ENCODE measurements at places on chromosomes 2 and 18. TPM values are rescaled to one million over a fixed set of nuclear protein-coding genes. Genes with fewer than 3 reads are reported as not detected.

OTX1 gene
- not detected for total RNA-seq

L3MBTL4 gene
- total RNA-seq: 0.11 TPM

MRPS9 gene
- total RNA-seq: 41.0 TPM

PLCL1 gene
- total RNA-seq: 1.7 TPM

ZNF385B gene
- total RNA-seq: not detected

ADAM23 gene
- 1.3 TPM for total RNA-seq

NGEF gene
- 1.5 TPM for total RNA-seq

ZEB2 gene
- 7.5 TPM for total RNA-seq

RABL2A gene
- total RNA-seq: 12.3 TPM

SFTPB gene
- total RNA-seq: not detected

ABHD3 gene
- 14.3 TPM for total RNA-seq

MROH2A gene
- not detected for total RNA-seq

CD8B2 gene
- total RNA-seq: 0.09 TPM

ACVR1C gene
- total RNA-seq: 1.7 TPM

CRYGD gene
- total RNA-seq: not detected

CRIM1 gene
- total RNA-seq: 3.9 TPM

CPLX4 gene
- not detected for total RNA-seq

RIF1 gene
- total RNA-seq: 67.1 TPM

TMEM163 gene
- not detected for total RNA-seq

ELOA2 gene
- total RNA-seq: not detected

DLGAP1 gene
- total RNA-seq: 0.14 TPM

SANBR gene
- total RNA-seq: 3.0 TPM

PNPT1 gene
- 41.1 TPM for total RNA-seq

MOCOS gene
- 0.11 TPM for total RNA-seq

CGREF1 gene
- 6.4 TPM for total RNA-seq

SMIM21 gene
- total RNA-seq: not detected

PIKFYVE gene
- total RNA-seq: 19.3 TPM

TMEM17 gene
- 0.25 TPM for total RNA-seq

FEV gene
- not detected for total RNA-seq

PROC gene
- not detected for total RNA-seq

SMPD4 gene
- 78.6 TPM for total RNA-seq

KRCC1 gene
- 11.5 TPM for total RNA-seq

HOXD9 gene
- not detected for total RNA-seq

ICA1L gene
- total RNA-seq: 8.2 TPM

CBLN2 gene
- total RNA-seq: not detected

GALNT14 gene
- 0.48 TPM for total RNA-seq

ARHGEF33 gene
- 0.39 TPM for total RNA-seq

GPR39 gene
- total RNA-seq: not detected

ANKRD23 gene
- 5.3 TPM for total RNA-seq

HNMT gene
- not detected for total RNA-seq

SATB2 gene
- 0.21 TPM for total RNA-seq

UGT1A10 gene
- not detected for total RNA-seq

TUBA3E gene
- not detected for total RNA-seq

NEUROD1 gene
- not detected for total RNA-seq

AQP12A gene
- total RNA-seq: not detected

PIEZO2 gene
- total RNA-seq: not detected

FN1 gene
- total RNA-seq: 0.59 TPM

SERPINB7 gene
- not detected for total RNA-seq

CD207 gene
- total RNA-seq: not detected

AP1S3 gene
- 8.8 TPM for total RNA-seq

CD302 gene
- total RNA-seq: 0.57 TPM

HES6 gene
- 1.8 TPM for total RNA-seq

KIF5C gene
- 13.5 TPM for total RNA-seq

POTEC gene
- total RNA-seq: not detected

FAM110C gene
- total RNA-seq: 0.51 TPM

FOXD4L1 gene
- 0.14 TPM for total RNA-seq
